ENCODE measurements at places on chromosomes 1 and 21. TPM values are rescaled to one million over a fixed set of nuclear protein-coding genes. Genes with fewer than 3 reads are reported as not detected.

GBP2 gene
- total RNA-seq, result 96.8 TPM

SLC44A3 gene
- 9.7 TPM for total RNA-seq

NEK2 gene
- total RNA-seq, result 0.26 TPM

TNFAIP8L2 gene
- not detected for total RNA-seq

AMPD1 gene
- total RNA-seq, result not detected

FUBP1 gene
- total RNA-seq, result 77.3 TPM

RPL22 gene
- 159 TPM for total RNA-seq

NCAM2 gene
- total RNA-seq, result 8.5 TPM

OR2T8 gene
- not detected for total RNA-seq

TCHHL1 gene
- not detected for total RNA-seq

CYYR1 gene
- 0.17 TPM for total RNA-seq

C1orf185 gene
- not detected for total RNA-seq

BMP8B gene
- not detected for total RNA-seq

YIPF1 gene
- total RNA-seq, result 39.8 TPM

E2F2 gene
- total RNA-seq, result 0.17 TPM

S100A14 gene
- 0.33 TPM for total RNA-seq

CYP2J2 gene
- total RNA-seq, result 0.17 TPM

ABCA4 gene
- total RNA-seq, result 0.26 TPM

LINGO4 gene
- not detected for total RNA-seq

DMBX1 gene
- total RNA-seq, result not detected

GUCA2A gene
- not detected for total RNA-seq

SON gene
- 131 TPM for total RNA-seq
